ENCODE measurements at places on chromosomes 6 and 20.

DNA sequence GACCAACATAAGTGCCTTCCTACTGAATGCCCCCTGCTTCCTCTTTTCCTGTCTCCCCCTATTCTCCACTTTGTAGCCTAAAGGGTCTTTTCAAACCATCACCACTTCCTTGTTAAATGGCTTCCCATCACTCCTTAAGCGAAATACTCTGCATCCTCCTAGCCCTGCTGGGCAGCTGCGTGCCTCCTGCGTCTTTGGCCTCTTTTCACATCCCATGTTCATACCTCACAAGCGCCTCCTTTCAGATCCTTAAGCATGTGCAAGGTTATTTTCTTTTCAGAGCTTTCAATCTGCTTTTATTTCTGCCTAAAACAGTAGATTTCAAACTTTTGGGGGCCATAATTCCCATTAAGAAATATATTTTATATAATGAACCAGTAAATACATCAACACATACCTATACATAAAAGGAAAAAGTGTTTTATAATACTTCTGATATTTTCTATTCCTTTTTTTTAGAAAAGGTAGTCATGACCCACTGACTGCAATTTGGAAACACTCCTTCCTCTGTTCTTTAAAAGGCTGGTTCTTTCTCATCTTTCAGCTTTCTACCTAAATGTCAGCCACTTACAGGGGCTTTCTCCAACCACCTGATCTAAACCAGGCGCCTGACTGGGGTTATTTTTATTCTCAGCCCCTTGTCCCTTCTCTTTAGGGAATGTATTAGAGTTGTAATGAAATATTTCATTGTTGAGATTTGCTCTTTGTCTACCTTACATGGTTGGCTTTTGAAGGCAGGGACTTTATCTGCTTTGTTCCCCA lies 84.1 kb downstream of the PRDM1 start:
- DNase-seq = no peak

DNA sequence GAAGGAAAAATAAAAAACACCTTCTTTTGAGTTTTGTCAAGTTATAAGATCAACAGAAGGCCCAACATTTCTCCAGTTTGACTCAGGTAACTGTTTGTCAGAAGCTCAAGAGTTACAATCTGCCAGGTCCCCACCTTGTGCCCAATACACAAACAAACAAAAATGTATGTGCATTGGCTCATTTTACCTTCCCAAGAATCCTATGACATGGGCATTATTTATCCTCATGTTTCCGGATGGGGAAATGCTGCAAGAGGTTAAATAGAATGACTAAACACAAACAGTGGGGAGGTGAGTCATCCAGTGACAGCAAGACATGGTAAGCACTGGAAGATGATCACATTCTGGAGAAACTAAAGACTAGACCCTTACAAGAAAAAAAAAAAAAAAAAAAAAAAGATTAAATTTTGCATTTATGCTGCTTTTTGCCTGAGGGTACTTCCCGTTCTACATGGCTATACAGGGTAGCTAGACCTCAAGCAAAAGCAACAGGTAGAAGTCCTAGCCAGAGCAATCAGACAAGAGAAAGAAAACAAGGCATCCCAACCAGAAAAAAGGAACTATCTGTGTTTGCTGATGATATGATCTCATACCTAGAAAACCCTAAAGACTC lies 23.6 kb upstream of the ANKRD60 start:
- no peak for DNase-seq

GRCh38 chr6:116524236-116524635 lies 12.8 kb downstream of the CALHM5 start:
- no peak for DNase-seq

DNA sequence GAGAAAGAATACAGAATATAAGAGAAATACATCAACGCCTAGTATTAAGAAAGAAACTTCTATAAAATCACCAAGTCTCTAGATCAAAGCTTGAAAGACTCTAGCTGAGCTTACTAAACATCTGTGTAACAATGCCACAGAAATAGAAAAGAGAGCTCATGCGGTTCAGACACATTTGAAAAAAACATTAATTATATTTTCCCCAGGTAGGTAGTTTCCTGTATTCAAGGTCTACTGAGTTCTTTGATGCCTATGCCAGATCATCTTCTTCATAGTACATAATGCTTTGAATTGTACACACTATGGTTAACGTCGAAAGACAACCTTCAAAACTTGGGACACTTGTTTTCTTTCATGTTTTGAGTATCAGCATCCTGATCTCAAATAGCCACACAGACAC lies 11.3 kb downstream of the MOXD1 start:
- no peak for DNase-seq

DNA sequence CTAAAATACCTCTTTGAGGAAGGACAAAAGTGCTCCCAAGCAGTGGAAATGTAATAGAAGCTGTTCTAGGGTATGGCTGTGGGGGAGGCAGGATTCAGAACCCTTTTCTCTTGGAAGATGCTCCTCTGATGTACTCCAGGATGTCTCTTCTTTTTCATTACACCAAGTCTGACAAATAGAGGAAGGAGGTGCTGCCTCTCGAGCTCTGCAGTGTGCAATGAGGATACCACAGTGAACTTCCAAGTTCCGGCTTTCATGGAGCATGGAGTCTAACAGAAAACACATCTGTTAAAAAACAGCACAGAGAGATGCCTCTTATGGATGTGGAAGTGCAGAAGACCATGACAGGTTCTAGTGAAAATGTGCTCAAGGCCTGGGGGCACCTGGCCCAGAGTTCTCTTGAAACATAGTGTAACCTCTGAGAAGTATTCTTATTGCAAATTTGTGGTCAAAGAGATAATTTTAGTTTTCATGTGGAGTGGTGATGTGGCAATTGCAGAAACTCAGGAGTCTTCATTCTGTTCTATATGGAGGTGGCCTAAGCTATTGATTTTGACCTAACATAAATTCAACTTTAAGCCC lies 362.0 kb upstream of the CITED2 start:
- DNase-seq = no peak

DNA sequence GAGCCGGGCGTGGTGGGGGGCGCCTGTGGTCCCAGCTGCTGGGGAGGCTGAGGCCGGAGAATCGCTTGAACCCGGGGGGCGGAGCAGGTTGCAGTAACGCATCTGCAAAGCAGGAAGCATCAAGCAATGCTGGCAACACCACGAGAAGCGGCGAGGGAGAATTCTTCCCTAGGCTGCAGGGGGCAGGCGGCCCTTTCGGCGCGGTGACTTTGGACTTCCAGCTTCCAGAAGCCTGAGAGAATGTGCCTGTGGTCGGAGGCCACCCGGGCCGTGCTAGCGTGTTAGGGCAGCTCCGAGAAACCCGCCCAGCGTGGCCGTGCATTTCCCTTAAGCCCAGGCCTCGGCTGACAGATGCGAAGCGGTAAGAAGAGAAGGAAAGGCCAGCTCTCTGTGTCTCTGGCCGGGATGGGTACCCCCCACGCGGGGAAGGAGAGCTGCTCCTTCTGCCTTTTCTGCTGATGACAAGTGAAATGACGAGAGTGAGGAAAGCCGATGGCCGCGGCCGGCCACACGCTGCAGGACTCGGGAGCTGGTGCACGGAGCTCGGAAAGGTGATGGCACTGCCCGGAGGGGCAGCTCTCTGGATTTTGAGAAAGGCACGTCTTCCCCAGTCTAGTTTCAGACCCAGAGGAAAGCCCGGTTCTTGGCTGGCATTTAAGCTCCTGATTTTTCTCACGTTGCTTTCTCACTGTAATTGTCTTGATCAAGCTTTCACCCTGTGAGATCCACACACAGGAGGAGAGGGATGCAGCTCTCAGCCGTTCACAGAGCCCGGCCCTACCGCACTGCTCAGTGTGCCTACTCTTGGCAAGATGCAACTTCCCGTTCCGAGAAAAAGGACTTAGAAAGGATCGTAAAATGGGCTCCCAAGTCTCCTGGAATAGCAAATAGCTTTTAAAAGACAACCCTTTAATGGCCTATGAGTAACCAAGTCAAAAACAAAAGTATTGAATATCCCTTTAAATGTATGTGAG lies 68.3 kb upstream of the EXOC2 start:
- no peak for DNase-seq

GRCh38 chr6:24838994-24839393 lies 40.3 kb upstream of the ARMH2 start:
- DNase-seq = no peak

DNA sequence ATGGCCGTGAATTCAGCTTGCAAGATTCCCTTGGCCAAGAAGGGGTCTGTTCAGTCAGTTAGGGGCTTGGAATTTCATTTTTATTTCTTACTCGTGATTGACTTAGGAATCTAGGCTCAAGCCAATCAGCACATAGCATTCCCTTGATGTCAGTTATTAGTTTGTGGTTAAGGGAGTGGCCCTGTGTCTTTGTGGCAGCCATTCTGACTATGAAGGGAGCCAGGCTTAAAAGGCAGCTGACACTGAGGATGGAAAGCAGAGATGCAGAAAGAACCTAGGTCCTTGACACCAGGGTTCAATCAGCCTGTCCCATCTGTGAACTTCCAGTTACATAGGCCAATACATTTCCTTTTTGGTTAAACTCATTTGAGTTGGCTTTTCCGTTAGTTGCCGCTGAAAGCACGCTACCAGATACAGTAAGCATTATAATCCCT lies 48.1 kb downstream of the MCUR1 start:
- no peak for DNase-seq

DNA sequence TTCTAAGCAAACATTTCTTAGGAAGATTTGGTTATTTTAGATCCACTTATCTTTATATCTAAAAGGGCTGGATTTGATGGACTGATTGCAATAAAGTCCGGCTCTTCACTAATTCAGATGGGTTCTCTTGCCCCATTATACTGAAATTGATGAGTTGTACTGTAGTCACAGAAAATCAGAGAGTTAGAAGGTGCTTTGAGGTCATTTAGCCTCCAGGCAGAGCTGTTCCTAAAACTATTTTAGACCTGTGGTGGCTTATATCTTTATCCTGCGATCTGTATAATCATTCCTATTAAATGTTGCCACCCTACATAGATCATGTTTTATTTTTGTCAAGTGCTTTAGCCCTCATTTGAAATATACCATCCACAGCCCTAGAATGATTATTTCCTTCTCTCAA lies 61.3 kb upstream of the ATXN1 start:
- no peak for DNase-seq

- no peak for DNase-seq
Observed at GRCh38 chr20:47191074-47191673, 165.3 kb downstream of the ZMYND8 start.

GRCh38 chr6:114135363-114135971 lies 164.5 kb upstream of the HDAC2 start:
- DNase-seq = no peak

- no peak for DNase-seq
Observed at GRCh38 chr6:15137086-15137485, 108.8 kb upstream of the JARID2 start.

DNA sequence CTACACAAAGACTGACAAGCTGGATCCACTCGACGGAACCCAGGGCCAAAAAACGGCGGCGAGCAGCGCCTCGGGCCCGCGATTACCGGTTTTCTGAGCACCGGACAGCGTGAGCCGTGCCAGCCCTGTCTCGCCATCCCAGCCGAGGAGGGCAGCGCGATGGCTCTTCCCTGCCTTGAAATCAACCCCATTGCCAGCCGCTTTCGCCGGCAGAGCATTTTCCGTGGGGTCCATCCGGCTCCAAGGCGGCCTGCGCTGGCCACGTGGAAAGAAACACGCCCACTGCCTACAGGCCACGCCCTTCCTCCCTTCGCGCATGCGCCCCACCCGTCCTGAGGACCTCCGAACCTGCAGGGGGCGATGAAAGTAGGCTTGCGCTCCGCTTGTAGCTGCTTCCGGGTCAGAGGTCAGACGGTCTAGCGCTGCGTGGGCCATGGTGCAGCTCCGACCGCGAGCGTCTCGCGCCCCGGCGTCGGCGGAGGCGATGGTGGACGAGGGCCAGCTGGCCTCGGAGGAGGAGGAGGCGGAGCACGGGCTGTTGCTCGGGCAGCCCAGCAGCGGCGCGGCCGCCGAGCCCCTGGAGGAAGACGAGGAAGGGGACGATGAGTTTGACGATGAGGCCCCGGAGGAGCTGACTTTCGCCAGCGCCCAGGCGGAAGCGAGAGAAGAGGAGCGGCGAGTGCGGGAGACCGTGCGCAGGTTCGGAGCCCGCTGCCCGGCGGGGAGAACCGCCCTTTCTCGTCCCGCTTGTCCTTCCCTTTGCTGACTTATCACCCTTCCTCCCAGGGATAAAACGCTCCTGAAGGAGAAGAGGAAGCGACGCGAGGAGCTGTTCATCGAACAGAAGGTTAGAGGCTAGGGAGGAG lies at the start of gene NOL7:
Gene NOL7, plus strand, starts transcription at position 410 of the 866 bp plus-strand sequence. Its CDS starts 24 bp downstream, at position 434.
- DNase-seq = peak; percentile 87

- DNase-seq = no peak
Observed at GRCh38 chr20:46408281-46408731, 1.9 kb upstream of the ELMO2 start.

DNA sequence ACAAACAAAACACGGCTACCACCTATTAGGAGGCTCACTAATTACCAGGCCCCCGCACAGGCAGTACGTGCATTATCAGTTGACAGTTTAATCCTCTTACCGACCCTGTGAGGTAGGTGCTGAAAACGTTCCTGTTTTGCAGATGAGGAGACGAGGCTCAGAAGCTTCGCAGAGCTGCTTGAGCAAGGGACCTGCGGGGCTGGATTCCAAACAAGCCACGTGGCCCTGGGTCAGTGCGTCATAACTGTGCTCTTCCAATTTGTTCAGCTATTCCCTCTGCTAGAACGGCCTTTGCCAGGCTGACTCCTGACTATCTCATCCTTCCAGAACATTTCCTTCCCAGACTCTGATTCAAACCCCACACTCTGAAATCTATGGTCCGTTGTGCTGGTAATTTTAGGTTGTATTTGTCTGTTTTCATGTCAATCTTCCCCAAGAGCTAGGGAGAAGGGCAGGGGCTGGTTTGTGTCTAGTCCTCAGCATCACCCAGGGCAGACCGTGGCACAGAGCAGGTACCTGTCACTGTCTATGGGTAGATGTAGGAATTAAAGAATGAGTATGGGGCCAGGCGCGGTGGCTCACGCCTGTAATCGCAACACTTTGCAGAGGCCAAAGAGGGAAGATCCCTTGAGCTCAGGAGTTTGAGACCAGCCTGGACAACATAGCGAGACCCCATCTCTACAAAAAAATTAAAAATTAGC lies 28.8 kb upstream of the TLDC2 start:
- DNase-seq = no peak

DNA sequence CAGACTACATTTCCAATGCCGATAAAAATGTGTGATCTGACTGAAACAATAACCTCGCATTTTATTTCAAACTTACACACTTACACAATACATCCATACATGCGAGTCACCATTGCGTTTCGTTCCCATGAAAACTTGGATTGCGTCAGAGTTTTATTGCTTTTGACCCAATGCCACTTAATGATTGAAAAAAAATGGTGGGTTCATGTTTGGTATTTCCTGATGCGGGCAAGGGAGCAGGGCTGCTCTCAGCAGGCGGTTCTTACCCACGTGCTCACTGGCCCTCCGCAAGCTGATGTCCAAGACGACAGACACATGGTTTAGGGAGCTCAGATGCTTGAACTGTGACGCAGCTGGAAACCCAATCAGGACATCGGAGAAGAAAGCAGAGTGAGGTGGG lies 281.0 kb upstream of the SULF2 start:
- DNase-seq = no peak

- DNase-seq = no peak
Observed at GRCh38 chr6:22102671-22103070, 194.2 kb downstream of the PRL start.

GRCh38 chr6:48567016-48567415 lies 456.0 kb upstream of the PTCHD4 start:
- no peak for DNase-seq
